ENCODE measurements at places on chromosomes 3 and 15.

DNA sequence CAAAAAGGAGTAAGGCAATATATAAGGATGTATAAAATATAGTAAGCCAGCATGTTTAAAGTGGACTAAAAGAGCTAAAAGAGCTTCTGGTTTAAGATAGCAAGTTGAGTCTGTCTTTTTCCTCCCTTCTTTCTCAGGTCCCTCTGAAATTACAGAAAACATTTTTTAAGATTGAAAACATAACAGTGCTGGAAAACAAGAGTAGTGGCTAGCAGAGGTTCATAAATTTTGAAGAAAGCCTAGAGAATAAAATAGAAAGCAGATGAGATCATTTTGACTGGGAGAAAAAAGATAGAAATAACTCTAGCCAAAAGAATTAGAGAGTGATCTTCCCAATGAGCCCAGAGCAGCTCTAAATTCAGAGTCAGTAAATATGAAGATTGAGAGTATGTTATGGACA is 41.9 kb downstream of the ATP8B4 start:
- no peak for DNase-seq

- no peak for DNase-seq
These were observed 434.8 kb upstream of the THBS1 start for GRCh38 chr15:39145854-39146625.

DNA sequence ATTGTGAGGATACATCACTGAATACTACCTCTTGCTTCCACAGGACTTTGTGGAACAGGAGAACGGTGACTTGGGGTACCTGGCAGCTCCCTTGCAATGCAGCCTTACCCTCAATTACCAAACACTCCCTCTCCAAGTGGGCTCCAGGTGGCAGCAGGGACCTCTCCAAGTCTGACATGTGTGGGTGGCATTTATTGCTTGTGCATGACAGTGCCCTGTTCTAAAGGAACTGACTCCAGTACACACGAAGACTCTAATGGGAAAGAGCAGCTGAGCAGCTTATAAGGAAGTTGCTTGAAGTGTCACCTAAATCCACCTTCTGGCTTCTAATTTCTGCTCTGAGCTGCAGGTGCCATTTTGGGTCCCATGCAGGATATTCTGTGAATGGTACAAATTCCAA is 174.1 kb upstream of the SLCO3A1 start:
- no peak for DNase-seq

DNA sequence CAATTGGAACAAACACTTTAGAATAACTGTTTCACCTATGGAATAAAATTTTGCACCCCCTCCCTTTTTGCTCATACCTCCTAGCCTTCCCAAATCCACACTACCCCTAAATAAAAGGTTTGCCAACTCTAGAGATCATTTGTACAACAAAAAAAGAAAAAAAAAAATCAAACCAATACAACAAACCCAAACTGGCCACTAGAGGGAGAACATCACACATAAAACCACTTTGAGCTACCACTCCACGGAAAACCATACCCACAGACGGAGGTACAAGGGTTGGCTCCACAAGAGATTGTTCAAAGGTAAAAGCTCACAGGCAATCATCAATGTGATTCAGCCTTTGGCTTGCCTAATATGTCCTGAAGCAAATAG is 47.6 kb downstream of the SETMAR start:
- DNase-seq: peak; percentile 74

GRCh38 chr15:34360298-34360697 is 6.7 kb downstream of the LPCAT4 start:
- DNase-seq: no peak

DNA sequence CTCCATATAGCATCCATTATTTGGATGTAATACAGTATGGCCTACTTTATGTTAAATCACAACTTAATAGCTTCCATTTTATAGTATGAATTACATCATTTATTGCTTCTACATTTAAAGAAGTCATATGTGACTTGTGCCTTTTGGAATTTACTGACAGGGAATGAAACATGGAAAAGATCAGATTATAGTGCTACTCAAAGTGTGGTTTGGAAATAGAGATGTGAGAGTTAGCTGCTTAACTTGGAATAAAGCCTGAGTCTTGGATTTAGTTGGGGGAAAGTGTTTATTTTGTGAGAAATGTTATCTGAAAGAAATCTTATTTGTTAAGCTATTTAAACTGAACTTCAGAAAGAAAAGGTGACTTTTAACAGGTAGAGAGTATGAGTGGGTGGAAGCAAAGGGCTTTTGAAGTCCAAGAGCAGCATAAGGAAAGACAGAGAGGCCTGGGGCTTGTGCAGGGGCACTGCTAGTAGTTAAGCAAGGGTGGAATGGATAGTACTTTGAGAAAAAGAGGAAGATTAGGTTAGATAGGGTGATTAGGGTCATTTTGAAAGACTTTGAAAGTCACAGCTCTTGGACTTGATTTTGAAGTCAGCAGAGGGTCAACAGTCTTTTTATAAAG is 60.5 kb downstream of the SLMAP start:
- no peak for DNase-seq

DNA sequence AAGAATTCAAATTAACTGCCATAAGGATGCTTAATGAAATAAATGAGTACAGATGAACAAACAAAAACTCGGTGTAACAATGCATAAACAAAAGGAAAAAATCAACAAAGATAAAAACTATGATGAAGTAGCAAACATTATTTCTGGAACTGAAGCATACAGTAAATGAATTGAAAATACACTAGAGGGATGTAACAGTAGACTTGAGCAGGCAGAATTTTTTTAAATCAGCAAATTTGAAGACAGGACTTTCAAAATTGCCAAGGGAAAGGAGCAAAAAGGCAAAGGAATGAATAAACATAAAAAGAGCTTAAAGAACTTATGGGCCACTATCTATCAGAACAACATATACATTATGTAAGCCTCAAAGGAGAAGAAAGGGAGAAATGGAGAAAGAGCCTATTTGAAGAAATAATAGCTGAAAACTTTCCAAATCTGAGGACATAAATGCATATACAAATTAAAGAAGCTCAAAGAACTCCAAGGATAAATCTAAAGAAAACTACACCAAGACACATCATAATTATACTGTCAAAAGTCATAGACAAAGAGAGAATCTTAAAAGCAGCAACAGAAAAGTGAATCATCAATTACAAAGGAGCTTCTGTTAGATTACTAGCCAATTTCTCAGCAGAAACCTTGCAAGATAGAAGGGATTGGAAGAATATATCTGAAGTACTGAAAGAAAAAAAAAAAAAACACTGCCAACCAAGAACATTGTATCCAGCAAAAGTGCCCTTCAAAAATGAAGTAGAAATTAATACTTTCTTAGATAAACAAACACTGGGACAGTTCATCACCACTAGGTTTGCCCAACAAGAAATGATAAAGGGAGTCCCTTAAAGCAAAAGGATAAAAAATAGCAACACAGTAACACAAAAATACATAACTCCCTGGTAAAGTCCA is 15.5 kb downstream of the TOP2B start:
- DNase-seq: no peak

DNA sequence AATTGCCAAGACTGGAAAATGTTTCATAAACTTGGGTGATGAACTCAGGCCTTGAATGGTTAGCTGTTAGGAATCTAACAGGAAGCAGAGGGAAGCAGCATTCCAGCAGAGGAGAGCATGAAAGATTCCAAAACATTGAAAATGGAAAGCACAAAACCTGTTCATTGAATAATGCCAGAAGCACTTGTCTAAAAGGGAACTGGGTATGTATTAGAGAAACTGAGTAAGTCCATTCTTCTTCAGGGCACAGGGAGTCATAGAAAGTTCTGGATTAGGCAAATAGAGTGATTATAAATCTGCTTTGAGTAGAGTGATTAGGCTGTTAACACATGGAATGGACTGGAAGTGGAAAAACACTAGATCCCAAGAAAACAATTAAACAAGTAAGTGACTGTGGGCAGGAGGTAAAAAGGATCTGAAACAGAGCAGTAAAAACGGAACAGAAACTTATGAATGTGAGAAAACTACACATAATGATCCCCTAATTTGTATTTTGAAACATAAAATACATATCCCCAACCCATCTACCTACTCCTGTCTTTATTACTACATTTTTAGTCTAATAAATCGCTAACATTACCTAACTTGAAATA is 343.4 kb downstream of the TBC1D5 start:
- DNase-seq: no peak

GRCh38 chr3:71129611-71130431 is 453.7 kb downstream of the FOXP1 start:
- peak; percentile 36 for DNase-seq

DNA sequence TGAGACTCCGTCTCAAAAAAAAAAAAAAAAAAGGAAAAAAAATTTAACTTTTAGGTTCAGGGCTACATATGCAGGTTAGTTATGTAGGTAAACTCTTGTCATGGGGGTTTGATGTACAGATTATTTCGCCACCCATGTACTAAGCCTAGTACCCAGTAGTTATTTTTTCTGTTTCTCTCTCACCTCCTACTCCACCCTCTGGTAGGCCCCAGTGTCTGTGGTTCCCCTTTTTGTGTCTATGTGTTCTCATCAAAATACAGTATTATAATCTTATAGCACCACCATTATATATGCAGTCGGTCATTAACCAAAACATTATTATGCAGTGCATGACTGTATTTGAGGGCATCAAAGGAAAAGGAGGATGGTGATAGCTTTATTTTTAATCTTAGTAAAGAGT is 47.3 kb downstream of the CHP1 start:
- DNase-seq: no peak

GRCh38 chr3:28646435-28646834 is 297.8 kb upstream of the AZI2 start:
- DNase-seq: no peak

GRCh38 chr3:12722226-12722625 is 36.8 kb downstream of the TMEM40 start:
- no peak for DNase-seq

GRCh38 chr3:188617270-188617669 is 463.3 kb downstream of the LPP start:
- DNase-seq: no peak

- no peak for DNase-seq
These were observed 139.0 kb downstream of the CHDH start for GRCh38 chr3:53707222-53707621.

DNA sequence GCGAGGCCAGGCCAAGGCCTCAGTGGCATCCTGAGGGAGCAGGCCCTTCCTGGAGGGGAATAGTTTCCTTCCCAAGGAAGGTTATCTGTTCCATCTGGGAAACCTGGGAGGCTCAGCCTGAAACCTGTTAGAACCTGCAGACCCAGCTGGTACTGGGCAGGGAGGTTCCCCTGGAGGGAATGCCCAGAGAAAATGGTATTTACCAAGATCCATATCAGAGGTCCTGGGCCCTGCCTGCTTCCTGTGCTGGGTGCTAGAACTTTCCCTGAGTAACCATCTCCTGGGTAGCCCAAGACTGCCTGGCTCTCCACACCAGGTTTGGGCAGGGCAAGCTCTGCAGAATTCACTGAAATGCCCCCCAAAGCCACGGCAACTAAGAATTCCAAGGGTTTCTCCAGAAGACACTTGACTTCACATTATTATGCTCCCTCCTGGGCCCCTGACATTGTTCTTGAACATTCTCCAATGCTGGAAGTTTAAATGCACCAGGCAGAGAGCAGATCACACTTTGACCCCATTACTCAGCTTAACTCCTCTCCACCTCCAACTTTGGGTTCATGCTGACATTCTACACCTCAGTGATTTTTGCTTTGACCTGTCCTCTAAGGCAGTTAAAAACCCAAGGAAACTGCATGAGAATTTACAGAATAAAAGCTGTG is 2.0 kb downstream of the CA12 start:
- no peak for DNase-seq

DNA sequence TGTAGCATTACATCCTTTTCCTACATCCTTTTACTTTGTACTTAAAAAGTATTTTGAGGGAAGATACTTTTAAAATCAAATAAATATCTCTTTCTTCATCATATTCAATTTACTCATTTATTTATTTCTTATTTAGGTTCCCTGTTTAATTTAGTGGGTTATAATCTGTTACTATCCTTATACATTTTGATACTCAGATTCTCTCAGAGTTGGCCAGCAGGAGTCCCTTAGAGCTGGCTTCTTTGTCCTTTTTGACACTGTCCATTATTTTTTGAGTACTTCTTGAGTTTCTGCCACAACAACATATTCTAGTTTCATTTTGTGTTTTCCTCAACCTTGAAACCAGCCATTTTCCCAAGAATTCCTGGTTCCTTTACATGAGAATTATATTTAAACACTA is 111.6 kb upstream of the DCBLD2 start:
- no peak for DNase-seq

DNA sequence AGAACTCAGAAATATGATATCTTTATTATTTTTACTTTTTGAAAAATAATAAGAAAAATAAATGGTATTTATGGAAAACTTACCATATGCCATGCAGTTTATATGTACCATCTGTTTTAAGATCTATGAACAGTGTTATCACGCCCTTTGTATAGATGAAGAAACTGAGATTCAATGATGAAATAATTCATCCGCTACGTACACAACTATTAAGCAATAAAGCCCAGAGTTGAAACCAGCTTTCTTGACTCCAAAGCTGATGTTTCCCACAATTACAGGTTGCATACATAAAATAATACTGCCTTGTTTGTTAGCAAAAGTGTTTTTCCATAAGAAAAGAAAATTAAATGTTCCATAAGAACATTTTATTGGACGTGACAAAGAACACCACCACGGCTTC is 67.2 kb upstream of the BCL6 start:
- no peak for DNase-seq

GRCh38 chr3:98545940-98546339 is 14.2 kb downstream of the GPR15 start:
- peak; percentile 73 for DNase-seq

DNA sequence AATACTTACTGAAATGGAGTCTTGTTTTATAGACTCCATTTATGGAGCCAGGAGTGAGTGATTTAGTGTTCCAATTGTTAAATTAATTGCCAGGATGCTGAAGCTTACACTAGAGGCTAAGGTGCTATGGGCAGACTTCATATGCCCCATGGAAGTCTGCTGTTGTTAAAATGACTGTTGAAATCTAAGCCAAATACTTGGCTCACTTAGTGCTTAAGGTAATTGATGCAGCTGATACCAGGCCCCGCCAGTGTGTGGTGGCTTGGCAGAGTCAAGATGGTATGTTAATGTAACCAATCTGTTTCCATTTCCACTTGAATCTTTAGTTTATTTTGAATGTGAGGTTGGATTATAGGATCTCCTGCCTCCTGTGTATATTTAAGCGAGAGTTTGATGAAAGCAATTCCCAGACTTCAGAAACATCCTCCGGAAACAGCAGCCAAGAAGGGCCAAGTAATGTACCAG is 187.1 kb downstream of the ITPR1 start:
- no peak for DNase-seq

DNA sequence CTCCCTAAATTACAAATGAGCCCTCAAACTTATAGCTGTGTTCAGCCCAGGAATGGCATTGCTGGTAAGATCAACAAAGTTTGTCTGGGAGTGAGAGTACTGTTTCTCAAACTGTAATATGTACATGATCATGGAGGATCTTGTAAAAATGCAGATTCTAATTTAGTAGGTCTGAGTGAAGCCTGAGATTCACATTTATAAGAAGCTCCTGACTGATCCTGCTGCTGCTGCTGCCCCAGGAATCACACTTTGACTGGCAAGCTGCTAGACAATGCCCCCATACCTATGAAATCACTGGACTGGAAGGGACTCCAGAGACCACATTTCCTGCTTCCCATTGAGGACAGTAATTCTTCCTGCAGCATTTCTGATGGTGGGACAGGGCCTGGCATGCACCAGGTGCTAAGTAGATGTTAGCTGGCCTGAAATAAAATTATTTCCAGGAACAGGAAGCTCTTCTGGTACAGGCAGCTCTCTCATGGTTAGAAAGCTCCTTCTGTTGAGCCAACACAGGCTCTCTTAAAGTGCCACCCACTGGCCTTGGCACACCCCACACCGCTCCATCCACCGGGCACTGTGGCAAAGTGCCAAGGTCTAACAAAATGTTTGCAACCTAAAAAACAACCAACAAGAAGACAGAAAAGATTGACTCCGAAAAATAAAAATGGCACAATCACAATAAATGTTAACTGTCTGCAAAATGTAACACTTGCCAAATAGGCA is 36.7 kb upstream of the ZNF710 start:
- no peak for DNase-seq

All from activated CD4-positive, alpha-beta T cell treated with anti-CD3 and anti-CD28 coated beads, Interleukin-2, Interleukin-4, amounts not matched to agents 100 ng/mL and 50 ng/mL, durations not matched to agents 16 hours and 8 hours (primary cell).